ENCODE measurements at places on chromosomes 3 and 15. TPM values are rescaled to one million over a fixed set of nuclear protein-coding genes. Genes with fewer than 3 reads are reported as not detected.

CORO2B gene
- 2.9 TPM for polyA plus RNA-seq

TRMT10C gene
- polyA plus RNA-seq: 16.6 TPM

GP5 gene
- polyA plus RNA-seq: 0.06 TPM

GPX1 gene
- polyA plus RNA-seq: 1,348 TPM

ANKRD63 gene
- not detected for polyA plus RNA-seq

LRRC31 gene
- not detected for polyA plus RNA-seq

PLA2G4E gene
- not detected for polyA plus RNA-seq

SH2D7 gene
- polyA plus RNA-seq: not detected

- no peak for DNase-seq
Observed at GRCh38 chr3:32820430-32820829, 2.6 kb downstream of the TRIM71 start.

DNA sequence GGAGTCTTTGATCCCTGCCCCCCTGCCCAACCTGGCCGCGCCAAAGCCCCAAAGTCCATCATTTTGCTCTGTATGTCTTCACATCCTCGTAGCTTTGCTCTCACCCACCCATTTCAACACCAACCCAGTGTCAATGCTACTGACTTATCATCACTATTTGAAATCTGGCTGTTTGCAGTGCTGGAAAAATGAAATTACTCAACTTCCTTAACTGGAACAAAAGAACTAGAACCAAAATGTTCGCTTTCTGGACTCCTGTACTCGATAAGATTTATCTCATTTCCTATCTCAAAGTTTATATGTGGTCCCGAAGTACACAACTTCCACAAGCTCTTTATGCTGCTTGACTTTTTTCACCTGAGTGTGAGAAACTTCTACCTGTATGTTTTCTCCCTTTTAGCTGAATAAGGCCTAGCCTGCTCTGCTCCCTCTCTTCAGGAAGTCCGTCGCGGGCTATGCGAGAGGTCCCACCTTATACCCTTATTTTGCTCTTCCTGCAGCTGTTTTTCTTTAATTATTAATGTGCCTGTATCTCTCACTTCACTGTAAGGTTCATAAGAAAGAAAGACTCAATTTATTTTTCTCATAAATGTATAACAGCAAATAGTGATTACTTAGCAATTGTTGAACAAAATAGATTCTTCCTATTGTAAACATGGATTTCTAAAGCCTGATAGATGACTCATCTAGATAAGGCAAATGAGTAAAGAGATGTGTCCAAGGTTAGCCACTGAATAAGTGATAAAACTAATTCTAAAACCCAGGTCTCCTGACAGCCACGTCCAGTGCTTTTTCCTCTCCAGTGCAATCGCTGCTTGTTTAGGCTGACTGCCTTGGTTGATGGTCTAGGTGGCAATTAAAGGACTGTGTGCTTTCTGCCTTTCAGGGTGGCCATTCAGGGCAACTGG, 464.1 kb upstream of the TPRG1 start:
- DNase-seq: peak; percentile 78

- no peak for DNase-seq
Observed at GRCh38 chr15:98226578-98226977, 266.1 kb downstream of the ARRDC4 start.

- no peak for DNase-seq
Observed at GRCh38 chr3:129281726-129282125, 3.1 kb downstream of the HMCES start.

DNA sequence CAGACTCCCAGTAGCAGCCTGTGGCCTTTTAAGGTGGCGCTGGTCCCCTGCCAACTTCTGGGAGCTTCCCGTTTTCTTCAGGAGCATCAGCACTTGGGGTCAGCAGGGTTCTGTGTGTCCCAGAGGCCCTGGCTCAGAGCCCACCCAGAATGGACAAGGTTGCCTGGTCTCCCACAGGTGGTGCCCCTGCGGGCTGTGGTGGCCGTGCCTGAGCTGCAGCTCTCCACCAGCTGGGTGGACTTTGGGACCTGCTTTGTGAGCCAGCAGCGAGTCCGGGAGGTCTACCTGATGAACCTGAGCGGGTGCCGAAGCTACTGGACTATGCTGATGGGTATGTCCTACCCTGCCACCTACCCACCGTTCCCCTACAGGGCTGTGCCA, 15.5 kb downstream of the ACAA1 start:
- DNase-seq: no peak

- DNase-seq: no peak
Observed at GRCh38 chr3:3281024-3281423, 101.5 kb upstream of the CRBN start.

GRCh38 chr3:116391296-116392201, 53.7 kb downstream of the LSAMP start:
- no peak for DNase-seq

GRCh38 chr3:189739378-189739777, 108.2 kb downstream of the TP63 start:
- no peak for DNase-seq

GRCh38 chr3:127754411-127755304, 67.7 kb downstream of the MGLL start:
- no peak for DNase-seq

- DNase-seq: no peak
Observed at GRCh38 chr3:63328365-63328764, 50.3 kb downstream of the SYNPR start.

DNA sequence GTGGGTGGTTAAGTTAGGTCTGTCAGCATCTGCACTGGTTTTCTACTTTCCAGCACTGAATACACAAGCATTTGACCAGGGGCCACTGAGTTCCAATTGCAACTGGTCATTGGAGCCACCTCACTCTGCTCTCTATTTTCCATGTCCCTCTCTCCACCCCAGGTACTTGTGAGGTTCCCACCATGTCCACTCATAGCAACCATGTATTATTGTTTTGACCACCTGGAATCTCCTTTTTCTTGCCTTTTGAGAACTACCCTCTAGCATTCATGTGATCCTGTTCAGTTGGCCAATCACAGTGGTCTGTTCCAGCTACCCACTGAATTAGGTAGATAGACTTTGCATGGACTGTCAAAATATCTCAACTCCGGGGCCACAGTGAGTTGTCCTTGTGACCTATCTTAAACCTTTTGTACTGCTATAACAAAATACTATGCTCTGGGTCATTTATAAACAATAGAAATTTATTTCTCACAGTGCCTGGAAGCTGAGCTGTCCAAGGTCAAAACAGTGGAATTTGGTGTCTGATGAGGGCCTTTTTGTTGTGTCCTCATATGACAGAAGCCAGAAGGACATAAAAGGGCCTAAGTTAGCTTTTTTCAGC, 20.2 kb upstream of the TM4SF18 start:
- peak; percentile 55 for DNase-seq

GRCh38 chr3:175149675-175150074, 290.5 kb downstream of the NAALADL2 start:
- no peak for DNase-seq

GRCh38 chr3:71317749-71318457, 265.6 kb downstream of the FOXP1 start:
- no peak for DNase-seq

DNA sequence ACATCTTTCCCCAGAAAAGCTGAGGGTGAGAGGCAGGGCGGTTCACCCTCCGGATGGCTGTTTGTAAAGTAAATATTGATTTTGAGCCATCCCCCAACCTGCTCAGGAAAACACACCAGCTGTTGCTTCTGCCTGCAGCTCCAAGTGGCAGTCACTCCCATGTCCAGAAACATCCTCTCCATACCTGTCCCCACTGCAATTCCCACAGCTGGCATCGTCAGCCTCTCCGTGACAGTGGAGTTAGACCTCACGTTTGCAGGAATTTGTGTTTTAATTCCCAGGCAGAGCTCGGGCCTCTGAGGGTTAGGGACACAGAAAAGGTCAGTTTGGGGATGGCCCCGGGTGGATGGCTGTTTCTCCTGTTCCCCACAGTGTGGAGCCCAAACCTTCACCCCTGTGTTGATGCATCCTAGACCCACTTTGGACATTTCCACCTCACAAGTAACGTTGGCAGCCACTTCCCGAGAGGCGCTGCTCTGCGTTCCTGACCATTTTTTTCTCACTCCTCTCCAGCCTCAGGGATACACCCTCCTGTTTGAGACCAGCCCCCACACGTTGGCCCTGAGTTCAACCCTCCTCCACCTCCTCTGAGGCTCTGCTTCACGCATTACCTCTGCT, 11.8 kb upstream of the FAM174B start:
- DNase-seq: no peak

DNA sequence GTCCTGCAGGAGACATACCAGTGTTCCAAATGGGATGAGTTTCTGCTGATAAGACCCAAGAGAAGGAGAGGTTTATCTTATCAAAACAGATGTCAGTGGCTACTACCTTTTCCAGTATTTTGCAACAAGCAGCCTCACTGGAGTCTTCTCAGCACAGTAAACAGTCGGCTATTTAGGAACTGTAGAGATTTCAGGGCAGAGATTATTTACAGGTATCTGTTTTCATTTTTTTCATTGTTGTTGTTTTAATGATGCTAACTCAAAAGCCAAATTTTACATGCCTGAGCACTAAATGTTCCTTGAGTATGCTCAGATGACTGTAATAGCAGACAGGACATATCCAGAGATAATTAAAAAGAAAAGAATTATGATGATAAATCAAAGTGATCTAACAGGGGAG, 252.1 kb downstream of the EPHA6 start:
- no peak for DNase-seq

GRCh38 chr15:75727031-75727531, 14.4 kb upstream of the CSPG4 start:
- DNase-seq: no peak

DNA sequence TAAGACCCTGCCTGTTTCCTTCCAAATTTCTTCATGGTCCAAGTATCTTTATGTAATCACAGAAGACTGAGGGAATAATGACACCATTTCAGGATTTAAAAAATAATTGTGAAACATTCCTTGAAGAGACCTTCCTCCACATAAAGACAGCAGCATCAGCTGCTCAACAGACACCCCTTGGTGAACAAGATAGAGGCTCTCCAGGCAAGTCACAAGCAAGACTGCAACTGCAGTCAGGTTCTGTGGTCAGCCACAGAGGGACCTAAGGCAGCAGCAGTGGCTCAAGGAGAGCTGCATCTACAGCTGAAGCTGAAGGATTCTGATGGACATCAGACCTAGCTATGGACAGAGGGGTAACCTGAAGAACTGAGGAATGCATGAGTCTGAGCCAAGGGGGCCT, 97.2 kb upstream of the C3orf80 start:
- DNase-seq: no peak

DNA sequence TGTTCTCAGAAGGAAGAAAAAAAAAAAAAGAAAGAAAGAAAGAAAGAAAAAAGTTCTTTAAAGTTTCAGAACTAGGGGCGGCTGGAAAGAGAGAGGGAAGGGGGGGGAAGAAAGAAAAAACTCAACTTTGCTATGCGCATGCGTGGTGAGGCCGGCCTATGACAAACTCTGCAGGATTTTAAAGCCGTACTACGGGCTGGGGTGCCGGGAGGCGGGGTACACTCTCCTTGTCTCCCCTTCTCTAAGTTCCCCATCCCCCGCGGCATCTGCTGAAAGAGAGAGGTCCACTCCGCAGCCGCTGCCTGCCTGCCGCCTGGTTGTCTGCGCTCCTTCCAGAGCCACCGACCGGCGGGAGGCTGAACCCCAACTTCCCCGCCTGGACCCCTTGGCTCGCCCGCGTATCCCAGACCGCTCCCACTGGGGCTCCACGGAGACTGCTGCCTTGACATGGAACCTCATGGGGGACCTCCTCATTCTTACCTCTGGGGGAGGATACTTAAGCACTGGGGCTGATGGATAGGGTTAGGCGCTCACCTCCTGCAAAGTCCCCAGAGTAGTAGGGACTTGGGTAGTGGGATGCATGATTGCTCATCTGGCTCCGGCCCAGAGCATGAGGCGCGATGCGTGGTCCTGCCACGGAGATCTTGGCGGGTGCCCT, 1.4 kb upstream of the WNT5A start:
- peak; percentile 51 for DNase-seq

- no peak for DNase-seq
Observed at GRCh38 chr3:133366921-133367320, 32.9 kb upstream of the BFSP2 start.

DNA sequence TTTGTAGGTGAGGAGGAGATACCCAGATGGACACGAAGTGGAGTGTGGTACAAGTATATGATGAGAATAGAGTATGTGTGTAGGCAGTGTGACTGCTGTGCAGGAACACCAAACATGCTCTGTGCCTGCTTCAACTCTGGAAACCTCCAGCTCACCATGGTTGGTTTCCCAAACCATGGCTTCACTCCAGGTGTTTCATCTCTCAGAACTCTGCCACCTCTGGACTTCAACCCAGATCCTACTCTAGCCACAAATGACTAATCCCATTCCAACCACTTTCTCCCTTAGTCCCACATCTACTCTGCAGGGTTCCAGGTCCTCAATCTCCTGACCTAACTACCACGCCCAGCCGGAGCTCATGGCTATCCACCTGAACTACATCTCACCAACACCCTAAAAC, 102.1 kb downstream of the RYK start:
- no peak for DNase-seq

DNA sequence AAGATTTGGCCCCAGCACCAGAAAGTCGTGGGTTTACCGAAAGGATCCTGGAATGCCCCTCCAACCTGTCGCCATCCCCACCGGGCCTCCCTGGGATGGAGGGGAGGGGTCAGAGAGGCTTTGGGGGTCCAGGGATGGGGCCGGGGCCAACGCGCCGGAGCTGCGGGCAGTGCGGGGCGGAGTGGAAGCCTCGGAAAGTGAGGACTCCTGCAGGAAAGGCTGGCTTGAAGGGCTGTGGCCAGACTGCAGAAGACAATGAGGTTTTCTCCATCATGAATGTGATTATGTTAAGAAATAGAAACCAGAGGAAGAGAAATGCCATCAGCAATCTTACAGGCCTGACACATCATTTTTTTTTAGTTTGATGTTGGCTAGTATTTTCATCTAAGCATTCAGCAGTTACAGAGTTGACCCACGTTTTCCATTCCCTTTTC, 738 bp downstream of the YEATS2 start:
- DNase-seq: peak; percentile 52

DNA sequence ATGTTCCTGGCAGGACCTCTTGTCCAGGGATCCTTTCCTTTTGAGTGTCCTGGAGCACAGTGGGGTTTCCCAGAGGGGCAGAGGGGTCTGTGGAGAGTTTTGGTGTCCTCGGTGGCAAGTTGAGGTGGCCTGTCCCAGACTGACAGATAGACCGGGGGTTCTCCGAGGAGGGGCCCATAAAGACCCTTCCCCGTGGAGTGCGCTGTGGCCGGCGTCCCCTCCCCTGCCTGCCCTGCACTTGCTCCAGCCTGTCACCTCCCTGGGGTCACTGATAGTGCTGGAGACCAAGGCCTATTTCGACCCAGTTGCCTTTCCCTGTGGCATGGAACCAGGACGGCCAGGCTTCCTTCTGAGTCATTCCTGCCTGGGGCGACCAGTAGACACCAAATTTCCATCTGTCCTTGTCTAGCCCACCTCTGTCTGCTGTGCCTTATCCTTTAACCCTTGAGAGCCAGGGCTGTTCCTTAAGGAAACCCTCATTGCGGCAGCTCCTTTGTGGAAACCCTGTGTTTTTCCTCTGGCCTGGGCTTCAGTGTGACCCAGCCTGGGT, 2.9 kb downstream of the MUC4 start:
- no peak for DNase-seq

DNA sequence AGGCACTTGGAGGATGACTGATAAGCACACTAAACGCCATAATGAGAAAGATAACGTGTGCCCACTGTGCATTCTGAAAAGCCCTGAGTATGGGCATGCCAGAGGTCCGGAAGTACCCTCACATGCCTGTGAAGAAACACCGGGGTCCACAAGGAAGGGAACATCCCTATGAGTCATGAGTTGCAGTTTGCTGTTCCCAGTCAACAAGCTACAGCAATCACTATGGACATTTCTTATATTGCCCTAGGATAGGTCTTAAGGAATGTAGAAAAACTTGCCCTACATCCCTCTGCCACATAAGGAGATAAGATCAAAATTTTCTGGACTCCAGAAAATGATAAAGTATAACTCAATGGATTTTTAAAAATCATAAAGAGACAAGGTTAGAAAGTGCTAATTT, 9.9 kb downstream of the MB21D2 start:
- DNase-seq: no peak
